ENCODE measurements at places on chromosomes 3 and 15. TPM values are rescaled to one million over a fixed set of nuclear protein-coding genes. Genes with fewer than 3 reads are reported as not detected.

SKOR1 gene
- 0.95 TPM for total RNA-seq

CAPN3 gene
- 9.0 TPM for total RNA-seq

MAP3K13 gene
- total RNA-seq = 16.9 TPM

COPB2 gene
- total RNA-seq = 85.2 TPM

GOLGA8H gene
- total RNA-seq = 0.46 TPM

CPNE4 gene
- 0.65 TPM for total RNA-seq

P3H2 gene
- total RNA-seq = not detected

SRP14 gene
- 102 TPM for total RNA-seq

ABI3BP gene
- total RNA-seq = not detected

ZBED2 gene
- total RNA-seq = 597 TPM

SLITRK3 gene
- total RNA-seq = not detected

IL5RA gene
- 0.77 TPM for total RNA-seq

GOLGA6L7 gene
- total RNA-seq = not detected

MLF1 gene
- 3.6 TPM for total RNA-seq

CCR3 gene
- not detected for total RNA-seq

IL17RE gene
- 0.94 TPM for total RNA-seq

JMJD7 gene
- 16.0 TPM for total RNA-seq

NOX5 gene
- total RNA-seq = not detected

FANCI gene
- 195 TPM for total RNA-seq

C3orf80 gene
- total RNA-seq = 0.10 TPM

CPB1 gene
- total RNA-seq = not detected

SLC15A2 gene
- 2.4 TPM for total RNA-seq

KLHL25 gene
- total RNA-seq = 6.2 TPM

KNG1 gene
- not detected for total RNA-seq

EFCAB12 gene
- 1.4 TPM for total RNA-seq
